ENCODE measurements at places on chromosomes 3 and 15.

DNA sequence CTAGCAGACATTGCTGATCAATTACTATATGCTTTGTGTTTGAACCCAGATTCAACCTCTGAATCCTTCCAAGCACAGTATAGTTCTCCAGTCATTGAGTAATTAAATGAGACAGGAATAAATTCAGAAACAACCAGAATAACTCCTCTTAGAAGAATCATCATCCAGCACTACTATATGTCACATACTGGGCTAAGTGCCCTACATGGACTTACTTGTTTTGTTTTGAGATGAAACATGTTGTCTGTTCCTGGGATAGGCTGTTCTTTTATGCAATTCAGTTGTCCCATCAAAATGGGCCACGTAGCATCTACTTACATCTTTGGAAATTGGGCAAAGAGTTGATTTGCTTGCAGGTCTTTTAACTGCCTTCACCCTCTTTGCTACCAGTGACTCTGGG lies 365.5 kb upstream of the SUCLG2 start:
- no peak for DNase-seq

- no peak for DNase-seq
These were observed 219.9 kb downstream of the TCF12 start for GRCh38 chr15:57138349-57138788.

DNA sequence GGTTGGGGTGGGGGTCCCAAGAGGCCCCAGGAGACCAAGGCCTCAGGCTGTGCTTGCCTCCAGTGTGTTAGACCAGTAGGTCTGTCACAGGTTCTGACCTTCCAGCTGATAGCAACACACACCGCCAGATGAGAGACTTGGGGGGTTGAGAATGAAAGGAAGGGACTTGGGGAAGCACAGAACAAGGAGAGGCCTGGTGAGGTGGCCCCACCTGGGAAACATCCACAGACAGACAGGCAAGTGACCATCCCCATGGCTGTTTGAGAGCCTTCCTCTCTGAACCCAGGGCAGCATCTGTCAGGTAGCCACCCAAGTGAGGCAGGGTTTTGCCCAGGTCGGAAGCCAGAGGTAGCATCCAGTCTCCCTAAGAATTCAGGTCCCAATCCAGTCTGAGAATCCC lies 35.0 kb upstream of the VPS8 start:
- no peak for DNase-seq

DNA sequence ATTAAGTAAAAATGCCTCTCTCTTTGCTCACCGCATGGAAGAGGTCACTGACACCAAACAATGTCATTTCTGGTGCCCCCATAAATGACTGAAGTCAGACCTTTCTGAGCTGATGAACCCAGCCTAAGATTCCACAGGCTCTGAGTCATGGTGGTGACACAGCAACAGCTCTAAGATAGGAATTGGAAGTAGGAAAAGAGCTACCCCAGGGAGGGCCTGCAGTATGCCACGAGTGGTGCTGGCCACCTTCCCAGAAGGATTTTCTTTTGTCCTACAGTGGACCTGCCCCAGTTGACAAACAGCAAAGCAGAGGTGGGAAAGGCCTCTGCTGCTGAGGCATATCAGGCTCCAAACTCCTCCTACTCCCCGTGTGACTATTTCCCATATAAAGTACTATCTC lies 208.1 kb downstream of the MINAR1 start:
- no peak for DNase-seq

DNA sequence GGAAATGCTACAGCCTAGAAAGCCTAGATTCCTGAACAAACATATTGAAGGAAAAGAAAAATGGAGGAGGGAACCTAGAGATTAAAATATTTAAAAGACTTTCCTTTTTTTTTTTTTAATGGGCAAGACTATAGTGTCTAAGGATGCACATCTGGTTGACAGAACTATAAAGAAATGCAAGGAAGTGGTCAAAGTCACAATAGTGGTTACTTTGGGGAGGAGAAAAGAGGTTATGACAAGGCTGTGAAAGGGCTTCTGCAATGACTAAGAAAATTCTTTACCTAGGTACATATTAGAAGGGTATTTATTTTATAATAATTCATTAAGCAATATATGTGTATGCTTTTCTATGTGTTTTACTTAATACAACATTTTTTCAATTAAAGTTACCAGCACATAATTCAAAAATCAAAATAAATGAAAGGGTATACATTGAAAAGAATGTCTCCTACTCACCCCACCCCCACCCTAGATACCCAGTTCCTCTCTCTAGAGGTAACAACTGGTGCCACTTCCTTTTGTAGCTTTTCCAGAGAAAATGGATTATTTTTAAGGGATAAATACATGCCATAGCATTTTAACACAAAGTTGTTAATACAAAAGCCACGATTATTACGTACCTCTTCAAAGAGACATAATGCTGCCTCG lies 70.1 kb downstream of the HERC1 start:
- DNase-seq: no peak

DNA sequence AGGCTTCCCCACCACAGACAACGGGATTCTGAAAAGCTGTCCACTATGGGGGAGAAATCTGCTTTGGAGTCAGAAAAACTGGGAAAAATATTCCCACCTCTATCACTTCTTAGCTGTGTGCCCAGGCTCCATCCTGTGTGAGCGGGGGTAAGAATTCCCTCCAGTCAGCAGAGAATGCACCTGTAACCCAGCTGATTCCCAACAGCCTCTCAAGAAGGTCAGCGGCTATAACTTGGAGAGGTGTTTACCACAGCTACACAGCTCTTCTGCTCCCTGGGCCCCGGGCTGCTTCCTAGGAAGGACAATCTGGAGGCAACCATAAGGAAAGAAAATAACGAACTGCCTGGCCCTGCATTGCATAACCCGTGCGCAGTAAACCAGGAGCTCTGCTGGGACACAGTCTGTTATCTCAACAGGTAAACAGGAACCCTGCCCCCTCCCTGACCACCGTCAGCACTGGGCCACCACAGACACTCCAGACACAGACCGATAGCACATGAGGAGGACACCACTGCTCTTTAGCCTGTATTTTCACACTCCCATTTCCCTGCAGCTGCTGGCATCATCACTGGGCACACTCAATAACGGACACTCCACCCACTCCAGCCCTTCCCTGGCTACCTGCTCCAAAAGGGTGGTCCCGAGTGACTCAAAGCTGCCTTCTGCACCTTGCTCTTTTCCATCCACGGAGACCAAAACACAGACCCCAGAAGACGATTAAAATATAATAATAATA lies 2.1 kb downstream of the RAB43 start:
- DNase-seq: peak; percentile 45

GRCh38 chr15:51129535-51130188 lies 35.0 kb upstream of the TNFAIP8L3 start:
- DNase-seq: no peak

GRCh38 chr3:80705290-80705689 lies 937.5 kb upstream of the ROBO1 start:
- DNase-seq: no peak

- DNase-seq: no peak
These were observed 5.6 kb upstream of the CLEC3B start for GRCh38 chr3:45020534-45020933.

DNA sequence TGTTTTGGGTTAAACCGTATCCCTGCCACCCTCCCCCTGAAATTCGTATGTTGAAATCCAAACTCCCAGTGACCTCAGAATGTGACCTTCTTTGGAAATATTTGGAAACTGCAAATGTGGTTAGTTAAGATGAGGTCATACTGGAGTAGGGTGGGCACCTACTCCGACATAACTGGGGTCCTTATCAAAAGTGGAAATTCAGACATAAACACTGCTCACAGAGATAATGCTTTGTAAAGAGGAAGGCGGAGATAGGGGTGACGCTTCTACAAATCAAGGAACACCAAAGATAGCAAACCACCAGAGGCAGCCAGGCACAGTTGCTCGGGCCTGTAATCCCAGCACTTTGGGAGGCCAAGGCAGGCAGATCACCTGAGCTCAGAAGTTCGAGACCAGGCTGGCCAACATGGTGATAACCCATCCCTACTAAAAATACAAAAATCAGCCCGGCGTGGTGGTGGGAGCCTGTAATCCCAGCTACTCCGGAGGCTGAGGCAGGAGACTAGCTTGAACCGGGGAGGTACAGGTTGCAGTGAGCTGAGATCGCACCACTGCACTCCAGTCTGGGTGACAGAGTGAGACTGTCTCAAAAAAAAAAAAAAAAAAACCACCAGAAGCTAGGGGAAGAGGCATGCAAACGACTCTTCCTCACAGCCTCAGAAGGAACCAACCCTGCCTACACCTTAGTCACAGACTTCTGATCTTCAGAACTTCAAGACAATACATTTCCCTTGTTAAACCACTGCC lies 51.1 kb upstream of the CHD2 start:
- DNase-seq: peak; percentile 76

DNA sequence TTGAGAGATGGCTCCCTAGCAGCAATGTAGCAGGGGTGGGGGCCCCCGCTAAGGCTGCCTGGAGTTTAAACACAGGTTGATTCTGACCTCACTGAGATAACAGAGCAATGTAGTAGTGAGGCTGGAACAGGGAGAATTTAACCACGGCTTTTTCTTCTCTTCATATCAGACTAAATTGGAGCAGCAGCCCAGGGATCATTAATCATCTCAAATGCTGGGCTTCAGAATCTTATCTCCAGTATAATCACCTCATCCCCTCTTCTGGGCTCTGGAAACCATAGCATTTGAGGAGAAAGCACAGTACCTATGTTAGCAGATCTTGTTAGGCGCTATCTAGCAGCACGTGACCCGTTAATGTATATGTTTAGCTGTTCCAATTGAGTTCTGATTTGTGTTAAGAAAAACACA lies 25.4 kb upstream of the DET1 start:
- DNase-seq: no peak

GRCh38 chr3:122030381-122031122 lies 8.5 kb upstream of the ILDR1 start:
- no peak for DNase-seq

DNA sequence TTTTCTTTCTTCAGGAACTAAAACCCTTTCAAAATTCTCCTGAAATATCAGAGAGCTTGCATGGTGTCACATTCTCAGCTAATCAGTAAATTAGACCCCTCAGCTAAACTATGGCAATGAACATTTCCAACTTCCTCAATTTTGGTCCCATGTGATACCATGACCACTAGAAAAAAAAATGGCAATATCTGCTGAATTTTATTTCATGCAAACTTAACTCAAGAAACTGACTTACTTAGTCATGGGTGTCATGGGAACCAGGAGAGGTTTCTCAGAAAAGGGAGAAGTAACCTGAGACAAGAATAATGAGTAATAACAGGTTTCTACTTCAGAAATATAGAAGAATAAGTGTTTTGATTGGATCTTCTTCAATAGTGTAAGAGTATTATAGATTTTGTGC lies 784.6 kb upstream of the ALCAM start:
- no peak for DNase-seq

DNA sequence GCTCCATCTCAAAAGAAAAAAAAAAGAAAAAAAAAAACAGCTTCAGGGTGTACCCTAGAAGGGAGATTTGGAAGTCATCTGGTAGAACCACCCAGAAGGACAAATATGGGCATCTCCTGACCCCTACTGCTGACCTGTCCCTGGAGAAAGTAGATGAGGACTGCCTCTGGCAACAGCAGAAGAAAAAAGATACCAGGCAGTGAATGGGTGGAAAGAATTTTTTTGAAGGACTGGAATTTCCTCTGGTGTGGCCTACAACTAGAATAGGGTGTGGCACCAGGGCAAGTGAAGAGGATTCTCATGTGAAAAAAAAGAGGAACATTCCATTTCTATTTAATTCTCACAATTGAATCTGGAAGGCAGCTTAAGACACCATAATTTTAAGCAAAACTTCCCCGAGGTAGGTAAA lies 3.1 kb downstream of the ANXA2 start:
- no peak for DNase-seq

DNA sequence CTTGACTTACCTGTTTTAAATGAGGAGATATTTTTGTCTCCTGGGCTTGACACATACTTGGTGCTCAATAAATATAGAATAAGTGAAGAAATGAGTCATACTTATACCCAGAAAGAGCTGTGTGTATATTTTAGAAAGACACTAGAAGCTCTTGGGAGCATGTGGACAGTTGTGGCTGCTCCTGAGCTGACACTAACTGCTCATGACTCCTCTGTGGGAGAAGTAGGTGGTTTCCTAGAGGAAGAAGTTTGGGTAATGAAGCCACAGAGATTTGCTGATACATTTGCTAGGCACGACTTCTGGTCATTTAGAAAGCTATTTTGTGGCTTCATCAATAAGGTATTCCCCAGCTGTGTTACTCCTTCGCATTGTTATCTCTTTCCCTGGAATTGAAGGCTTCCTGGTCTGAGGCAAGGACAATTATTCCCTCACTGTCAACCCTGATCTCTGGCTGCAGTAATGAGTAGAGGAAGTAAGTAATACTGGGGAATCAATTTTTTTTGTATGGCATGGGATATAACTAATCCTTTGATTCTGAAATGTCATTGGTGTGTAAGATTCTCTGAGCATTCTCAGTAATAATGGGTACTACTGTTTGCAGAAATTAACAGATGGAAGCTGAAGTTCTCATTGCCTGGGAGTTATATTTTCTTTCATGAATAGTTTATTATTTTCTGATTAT lies 79.6 kb upstream of the DCBLD2 start:
- DNase-seq: no peak

DNA sequence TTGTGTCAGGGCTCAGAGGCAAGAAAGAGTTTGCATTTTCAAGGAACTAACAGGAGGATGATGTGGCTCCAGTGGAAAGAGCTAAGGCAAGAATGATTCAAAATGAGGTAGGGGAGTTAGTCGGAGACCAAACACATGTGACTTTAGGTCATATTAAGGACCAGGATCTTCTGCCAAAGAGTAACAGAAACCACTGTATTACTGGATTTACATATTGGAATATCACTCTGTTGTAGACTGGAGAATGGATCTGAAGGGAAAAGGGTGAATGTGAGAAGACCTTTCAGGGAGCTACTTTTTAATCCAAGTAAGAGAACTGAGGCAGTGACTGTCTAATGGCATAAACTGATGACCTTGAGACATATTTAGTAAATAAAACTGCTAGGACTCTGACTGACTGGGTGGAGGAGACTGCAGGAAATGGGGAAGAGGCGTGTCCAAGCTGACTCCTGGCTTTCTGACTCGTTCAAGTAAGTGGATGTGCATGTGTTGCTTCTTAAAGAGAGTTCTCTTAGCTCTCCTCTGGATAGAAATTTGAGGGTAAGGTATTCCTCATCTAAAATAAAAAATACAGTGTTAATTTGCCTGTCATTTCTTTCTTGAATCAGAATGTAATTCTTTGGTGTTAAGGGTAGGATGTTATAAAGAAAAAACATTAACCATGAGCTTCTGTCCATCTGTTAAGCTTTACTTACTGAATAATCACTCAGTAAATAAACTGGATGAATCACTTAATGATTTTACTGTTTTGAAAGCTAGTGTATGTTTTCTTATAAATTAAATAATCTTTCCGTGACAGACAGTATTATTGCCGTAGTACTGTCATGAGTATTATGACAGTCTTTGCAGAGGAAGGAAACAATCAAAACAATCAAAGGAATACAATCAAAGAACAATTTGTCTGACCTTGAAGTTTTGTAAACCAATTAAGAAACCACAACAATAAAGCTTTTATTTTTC lies 58.3 kb upstream of the CFAP20DC start:
- DNase-seq: no peak

- no peak for DNase-seq
These were observed 6.5 kb upstream of the CRYBG3 start for GRCh38 chr3:97815149-97815917.

GRCh38 chr15:63615935-63616334 lies 18.7 kb downstream of the FBXL22 start:
- DNase-seq: no peak

GRCh38 chr3:56633602-56634535 lies 49.2 kb downstream of the TASOR start:
- no peak for DNase-seq

All from T-helper 1 cell (primary cell).